SK-MEL-5 (cell line): ENCODE measurements at places on chromosomes 11 and 22.

DNA sequence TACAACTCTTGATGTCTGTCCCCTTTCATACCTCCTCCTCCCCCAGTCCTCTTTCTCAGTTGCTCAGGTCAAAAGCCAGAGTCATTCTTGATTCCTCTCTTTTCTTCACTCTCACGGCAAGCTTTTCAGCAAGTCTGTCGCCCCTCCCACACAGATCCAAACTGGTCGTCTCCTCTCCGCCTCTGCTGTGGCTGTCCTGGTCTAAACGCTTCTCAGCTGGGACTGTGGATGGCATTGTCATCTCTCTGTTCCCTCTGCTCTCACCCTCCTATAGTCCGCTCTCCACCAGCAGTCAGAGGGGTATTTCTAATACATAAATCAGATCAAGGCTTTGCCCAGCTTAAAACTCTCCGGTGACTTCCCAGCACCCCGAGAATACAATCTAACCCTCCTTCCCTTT, 46.8 kb upstream of the SPATA19 start:
- DNase-seq, result no peak

GRCh38 chr11:5809122-5809519, 397 bp downstream of the OR52N2 start:
- no peak for DNase-seq

- no peak for DNase-seq
Observed at GRCh38 chr11:111419181-111419580, 40.1 kb upstream of the POU2AF1 start.

DNA sequence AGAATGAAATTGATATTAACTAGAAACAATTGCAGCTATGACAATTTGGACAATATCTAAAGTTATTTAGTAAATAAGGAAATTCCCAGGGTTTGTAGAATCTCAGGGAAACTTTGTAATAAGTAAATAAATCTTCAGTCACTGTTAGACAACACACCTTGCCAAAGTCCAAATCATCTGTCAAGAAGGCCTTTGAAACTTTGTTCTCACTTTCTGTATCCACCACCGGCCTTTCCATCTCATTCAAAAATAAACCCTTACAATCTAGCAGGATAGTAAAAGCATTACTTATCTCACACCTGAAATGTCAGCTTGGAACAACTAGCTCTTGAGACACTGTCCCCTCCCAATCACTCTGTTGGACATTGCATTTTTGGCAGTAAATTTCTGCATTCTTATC, 7.9 kb downstream of the NNMT start:
- no peak for DNase-seq

- DNase-seq, result no peak
Observed at GRCh38 chr11:45107029-45107428, 39.4 kb upstream of the PRDM11 start.

GRCh38 chr22:17906978-17907747, 117.2 kb downstream of the MICAL3 start:
- no peak for DNase-seq

- no peak for DNase-seq
Observed at GRCh38 chr11:117738246-117738957, 58.6 kb downstream of the DSCAML1 start.
